Skeletal muscle tissue (tissue), 5 donors: ENCODE measurements at places on chromosomes 3 and 15. TPM values are rescaled to one million over a fixed set of nuclear protein-coding genes. Genes with fewer than 3 reads are reported as not detected.

Gene CD200
- 4.2 TPM for total RNA-seq

Gene PTPN9
- 11.5 TPM for total RNA-seq

Gene EOMES
- total RNA-seq, result 0.52 TPM

Gene EXOSC7
- 36.0 TPM for total RNA-seq

Gene CTXND1
- total RNA-seq, result 0.52 TPM
